Epithelial cell of proximal tubule (primary cell): ENCODE measurements at places on chromosomes 1 and 21. TPM values are rescaled to one million over a fixed set of nuclear protein-coding genes. Genes with fewer than 3 reads are reported as not detected.

The LCE3D gene
- total RNA-seq, result not detected in 2 replicates

GRCh38 chr1:178798232-178798861 lies 72.5 kb downstream of the ANGPTL1 start:
- no peak for DNase-seq

The AMIGO1 gene
- total RNA-seq, result 0.87 and 0.92 TPM in 2 replicates

DNA sequence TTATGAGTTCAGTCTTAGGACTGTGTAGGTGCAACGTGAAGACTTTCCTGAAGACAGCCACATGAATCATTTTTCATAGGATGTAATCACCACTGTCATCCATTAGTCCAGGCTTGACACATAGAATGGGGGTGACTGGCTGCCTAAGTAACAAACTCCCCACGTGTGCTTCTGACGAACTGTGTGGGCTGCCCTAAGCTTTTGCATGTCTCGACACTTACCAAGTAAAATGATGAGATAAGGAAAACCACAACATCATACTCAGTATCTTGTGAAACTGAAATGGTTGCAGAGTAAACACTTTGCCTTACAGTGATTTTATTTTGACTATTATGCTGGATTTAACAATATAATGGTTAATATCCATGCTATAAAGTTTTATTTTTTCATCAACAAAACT lies 19.5 kb downstream of the ERG start:
- DNase-seq, result no peak

DNA sequence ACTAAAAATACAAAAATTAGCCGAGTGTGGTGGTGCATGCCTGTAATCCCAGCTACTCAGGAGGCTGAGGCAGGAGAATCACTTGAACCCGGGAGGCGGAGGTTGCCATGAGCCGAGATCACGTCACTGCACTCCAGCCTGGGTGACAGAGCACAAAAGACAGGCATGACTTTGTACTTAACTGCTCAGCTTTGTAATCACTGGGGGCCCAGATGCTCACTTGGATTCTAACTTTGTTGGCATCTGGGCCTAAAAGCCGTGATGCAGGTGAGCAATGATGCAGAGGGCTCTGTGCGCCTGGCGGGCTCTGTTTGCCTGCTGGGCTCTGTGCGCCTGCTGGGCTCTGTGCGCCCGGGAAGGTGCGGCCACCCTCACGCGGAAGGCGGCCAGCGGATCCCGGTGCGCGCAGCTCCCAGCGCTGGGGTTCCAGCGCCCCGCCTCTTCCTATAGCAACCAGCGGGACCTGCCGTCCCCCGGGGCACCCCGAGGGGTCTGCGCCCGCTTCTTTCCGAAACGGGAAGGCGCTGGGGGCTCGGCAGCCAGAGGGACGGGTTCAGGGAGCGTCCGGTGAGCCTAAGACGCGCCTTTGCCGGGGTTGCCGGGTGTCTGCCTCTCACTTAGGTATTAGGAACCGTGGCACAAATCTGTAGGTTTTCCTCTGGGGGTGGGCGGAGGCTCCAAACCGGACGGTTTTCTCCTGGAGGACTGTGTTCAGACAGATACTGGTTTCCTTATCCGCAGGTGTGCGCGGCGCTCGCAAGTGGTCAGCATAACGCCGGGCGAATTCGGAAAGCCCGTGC lies 31.7 kb downstream of the PRMT2 start:
- DNase-seq, result no peak

- DNase-seq, result no peak
Observed at GRCh38 chr21:38330666-38331065, 73.9 kb downstream of the KCNJ15 start.

The EDARADD gene
- total RNA-seq, result 1.1 and 3.3 TPM in 2 replicates

The ERICH3 gene
- 0.14 TPM in 1 of 2 replicates, not detected in the other for total RNA-seq

DNA sequence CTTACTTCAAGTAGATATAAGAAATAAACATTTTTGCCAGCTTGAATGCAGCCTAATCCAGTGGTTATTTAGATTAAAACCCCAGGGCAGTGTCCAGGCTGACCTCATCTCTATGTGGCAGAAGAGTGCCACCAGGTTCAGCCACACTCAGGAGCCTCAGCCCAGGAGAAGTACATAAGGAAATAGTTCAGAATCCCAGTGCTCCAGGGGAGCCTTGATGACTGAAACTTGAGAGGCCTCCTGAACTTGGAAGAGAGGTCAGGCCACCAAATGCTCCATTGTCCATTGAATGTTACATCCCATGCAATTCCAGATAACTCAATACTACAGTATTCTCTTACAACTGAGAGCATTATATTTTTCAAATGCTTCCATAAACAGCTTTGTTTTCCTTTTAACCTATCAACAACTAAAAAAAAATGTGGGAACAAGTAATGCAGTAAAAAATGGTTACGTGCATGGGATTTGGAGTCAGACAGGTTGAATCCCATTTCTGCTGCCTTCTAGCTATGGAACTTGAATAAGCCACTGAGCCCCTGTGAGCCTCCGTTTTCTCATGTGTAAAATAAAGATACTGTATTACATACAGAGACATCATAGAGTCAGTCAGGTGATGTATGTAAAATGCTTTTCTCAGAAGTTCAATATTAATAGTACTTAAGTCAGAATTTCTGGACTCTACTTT lies 248.0 kb downstream of the PLPP3 start:
- DNase-seq, result no peak

The TAS1R1 gene
- not detected in 2 replicates for total RNA-seq

DNA sequence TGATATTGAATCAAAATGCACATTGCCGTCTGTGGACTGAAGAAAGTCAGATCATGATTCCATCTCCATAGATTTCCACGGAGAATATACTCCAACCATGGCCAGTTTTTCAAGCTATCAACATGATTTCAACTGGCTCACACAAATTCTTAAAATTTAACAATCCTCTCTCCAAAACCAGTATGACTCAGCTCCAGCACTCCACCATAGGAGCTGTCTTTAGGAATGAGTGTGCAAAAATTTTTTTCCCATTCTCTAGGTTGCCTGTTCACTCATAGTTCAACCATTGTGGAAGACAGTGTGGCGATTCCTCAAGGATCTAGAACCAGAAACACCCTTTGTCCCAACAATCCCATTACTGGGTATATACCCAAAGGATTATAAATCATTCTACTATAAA lies 40.8 kb downstream of the RGL1 start:
- no peak for DNase-seq

The DPT gene
- total RNA-seq, result not detected in 2 replicates

DNA sequence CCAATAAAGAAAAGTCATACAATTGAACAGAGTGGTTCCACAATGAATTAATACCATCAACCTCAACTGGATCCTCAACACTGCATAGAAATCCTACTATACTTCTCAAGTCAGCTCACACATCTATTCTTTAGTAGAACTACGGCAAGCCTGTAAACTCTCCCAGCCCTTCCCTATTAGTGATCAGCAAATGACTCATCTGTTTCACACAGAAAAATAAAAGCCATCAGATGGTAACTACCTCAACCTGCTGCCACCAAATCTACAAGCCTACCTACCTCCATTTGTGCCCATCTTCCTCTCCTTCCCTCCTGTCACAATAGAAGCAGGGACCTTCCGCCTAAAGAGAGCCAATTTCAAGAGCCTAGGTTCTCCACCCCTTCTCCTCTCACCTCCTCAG lies 63.6 kb downstream of the DMAP1 start:
- DNase-seq, result no peak

DNA sequence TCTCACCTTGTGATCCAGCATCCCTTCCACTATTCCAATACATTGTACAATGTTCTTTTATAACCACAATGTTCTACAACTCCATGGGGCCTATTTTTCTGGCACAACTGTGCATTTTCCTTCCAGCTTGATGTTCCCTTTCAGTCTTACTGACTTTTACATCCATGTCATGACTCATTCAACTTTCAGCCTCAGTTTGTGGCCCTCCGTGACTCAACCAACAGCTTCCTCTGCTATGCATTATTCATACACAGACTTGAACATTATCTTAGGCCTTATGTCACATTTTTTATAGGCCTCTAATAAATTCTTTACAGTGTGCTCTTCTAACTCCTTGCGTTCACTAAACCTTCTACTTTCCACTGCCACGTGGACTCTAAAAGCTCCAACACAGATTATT lies 119.4 kb upstream of the PRMT6 start:
- no peak for DNase-seq

- no peak for DNase-seq
Observed at GRCh38 chr1:4708840-4709507, 54.6 kb downstream of the AJAP1 start.

The CA14 gene
- not detected in 2 replicates for total RNA-seq

DNA sequence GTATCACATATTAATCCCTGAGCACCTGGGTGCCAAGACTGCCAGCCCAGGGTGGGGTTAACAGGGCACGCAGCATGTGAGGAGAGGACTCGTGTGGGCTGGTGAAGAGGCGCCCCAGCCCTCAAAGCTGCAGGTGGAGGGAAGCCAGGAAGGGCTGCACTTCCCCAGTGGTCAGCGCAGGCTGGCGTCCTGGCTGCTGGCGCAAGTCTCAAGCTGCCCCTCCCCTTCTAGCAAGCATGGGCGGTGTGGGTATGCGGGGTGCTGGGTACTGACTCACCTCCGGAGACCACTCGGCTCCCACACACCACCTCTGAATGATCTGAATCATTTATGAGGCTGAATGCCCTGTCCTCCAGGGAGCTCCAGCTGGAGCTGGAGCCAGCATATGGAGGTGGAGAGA lies 44.0 kb downstream of the EIF2D start:
- DNase-seq, result no peak

GRCh38 chr1:228212966-228213844 lies 5.4 kb downstream of the OBSCN start:
- no peak for DNase-seq

The ZNF683 gene
- not detected in 2 replicates for total RNA-seq

The EPS15 gene
- total RNA-seq, result 19.8 and 20.6 TPM in 2 replicates

The ADGRL4 gene
- total RNA-seq, result 9.0 and 14.6 TPM in 2 replicates

The CLCA1 gene
- total RNA-seq, result not detected in 2 replicates

- DNase-seq, result no peak
Observed at GRCh38 chr1:246324711-246325110, 182.4 kb downstream of the SMYD3 start.

GRCh38 chr1:91026320-91026719 lies 4.5 kb upstream of the ZNF644 start:
- no peak for DNase-seq

The OXCT2 gene
- 12.4 and 15.0 TPM in 2 replicates for total RNA-seq

DNA sequence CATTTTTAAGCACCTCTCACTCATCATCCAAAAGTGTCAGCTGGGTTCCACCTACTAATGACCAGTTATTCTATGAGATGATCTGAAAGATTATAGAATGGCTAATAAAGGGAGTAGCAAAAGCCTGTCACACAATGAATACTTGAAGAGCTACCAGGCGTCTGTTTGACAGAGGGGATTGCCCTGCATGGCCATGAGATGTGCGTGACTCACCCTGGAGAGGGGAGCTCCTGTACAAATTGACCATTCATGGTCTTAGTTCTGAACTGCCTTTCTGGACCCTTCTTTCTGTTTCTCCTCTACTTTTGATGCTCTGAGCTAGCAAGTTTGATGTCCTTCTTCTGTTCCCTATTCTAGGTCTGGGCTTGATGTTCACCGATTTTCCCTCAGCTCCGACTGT lies 85.2 kb upstream of the ABCD3 start:
- DNase-seq, result no peak

DNA sequence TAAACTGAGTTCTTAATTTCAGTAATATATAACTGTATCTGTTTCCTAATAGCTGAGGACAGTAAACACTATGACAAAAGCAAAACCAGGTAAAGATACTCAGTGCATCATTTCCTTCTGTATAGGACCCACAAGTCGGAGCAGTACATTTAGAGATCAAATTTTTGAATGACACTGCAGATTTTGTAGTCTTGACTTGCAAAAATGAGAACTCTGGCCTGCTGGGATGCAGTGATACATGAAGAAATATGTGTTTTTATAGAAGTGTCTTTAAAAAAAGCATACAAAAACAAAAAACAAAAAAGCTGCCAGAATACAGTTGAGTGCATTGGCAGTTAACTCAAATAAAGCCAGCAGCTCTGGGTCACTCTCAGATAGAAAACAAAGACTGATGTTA lies 19.0 kb downstream of the GART start:
- no peak for DNase-seq

- no peak for DNase-seq
Observed at GRCh38 chr1:54976747-54977146, 3.7 kb upstream of the TMEM61 start.

The HRNR gene
- total RNA-seq, result not detected in 2 replicates

DNA sequence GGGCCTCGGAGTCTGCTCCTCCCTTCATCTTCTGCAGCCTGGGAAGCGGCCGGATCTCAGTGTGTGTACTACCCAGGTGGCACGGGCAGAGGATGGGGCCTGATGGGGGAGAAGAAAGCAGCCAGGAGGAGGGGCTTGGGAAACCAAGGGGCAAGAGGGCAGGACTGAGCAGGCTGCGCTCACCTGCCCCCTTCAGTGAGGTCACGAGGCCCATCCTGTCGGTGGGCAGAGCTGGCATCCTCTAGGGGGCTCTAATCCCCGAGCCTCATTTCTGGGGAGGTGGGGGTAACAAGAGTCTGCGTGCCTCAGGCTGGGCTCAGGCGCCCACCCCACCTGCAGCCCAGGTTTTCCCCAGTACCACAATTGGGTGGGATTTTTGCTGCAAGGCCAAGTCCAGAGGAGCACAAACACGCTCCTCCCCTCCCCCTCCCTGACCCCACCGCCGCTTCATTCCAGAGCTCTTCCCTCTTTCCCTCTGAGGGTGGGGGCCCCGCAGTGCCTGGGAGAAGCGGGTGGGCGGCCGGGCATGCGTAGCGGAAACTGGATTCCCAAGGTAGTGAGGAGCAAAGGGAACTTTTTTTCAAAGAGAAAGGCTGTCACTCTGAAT lies 1.8 kb upstream of the WNT3A start:
- DNase-seq, result no peak

The RIMS3 gene
- total RNA-seq, result 1.8 and 4.2 TPM in 2 replicates

The GPR37L1 gene
- 0.06 and 0.07 TPM in 2 replicates for total RNA-seq

The KLHDC9 gene
- total RNA-seq, result 2.6 and 6.5 TPM in 2 replicates

- DNase-seq, result no peak
Observed at GRCh38 chr1:91527781-91528180, 27.1 kb downstream of the CDC7 start.

The COL9A2 gene
- 4.6 and 6.7 TPM in 2 replicates for total RNA-seq

DNA sequence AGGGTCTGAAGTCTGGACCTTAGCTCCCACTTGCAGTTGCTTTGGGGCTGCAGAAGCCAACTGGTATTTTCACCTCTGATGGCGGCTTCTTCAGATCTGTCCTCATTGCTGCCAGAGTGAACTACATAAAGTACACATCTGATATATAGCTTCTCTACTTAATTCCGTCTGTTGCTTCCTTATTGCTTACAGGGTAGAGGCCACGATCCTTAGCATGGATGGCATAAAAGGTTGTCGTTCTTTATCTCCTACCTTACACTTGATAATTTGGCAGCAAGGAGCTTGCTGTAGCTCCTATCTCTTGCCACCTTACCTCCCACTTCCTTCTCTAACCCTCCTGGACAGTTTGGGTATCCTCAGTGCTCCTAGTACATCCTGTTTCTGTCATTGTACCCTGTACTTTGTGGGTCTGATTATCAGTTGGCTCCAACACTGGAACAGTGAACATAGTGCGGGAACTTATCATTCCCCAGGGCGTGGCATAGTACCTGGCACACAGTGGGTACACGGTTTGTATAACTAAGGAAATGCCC lies 30.9 kb upstream of the NBL1 start:
- no peak for DNase-seq

DNA sequence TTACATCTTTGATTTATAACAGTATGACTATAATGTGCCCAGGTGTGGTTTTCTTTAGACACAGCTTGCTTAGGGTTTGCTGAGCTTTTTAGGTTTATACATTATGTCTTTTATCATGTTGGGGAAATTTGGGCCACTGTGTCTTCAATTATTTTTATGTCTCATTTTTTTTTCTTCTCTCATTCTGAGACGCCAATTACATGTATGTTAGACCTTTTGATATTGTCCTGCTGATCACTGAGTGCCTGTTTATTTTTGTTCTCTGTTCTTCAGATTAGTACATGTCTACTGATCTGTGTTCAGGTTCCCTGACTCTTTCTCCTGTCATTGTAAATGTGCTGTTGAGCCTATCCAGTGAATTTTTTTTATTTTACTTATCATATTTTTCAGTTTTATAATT lies 36.1 kb downstream of the TNNT2 start:
- no peak for DNase-seq
